ENCODE measurements at places on chromosomes 4 and X. TPM values are rescaled to one million over a fixed set of nuclear protein-coding genes. Genes with fewer than 3 reads are reported as not detected.

PCDH11X gene
- polyA plus RNA-seq, result not detected

SULT1B1 gene
- 29.8 TPM for polyA plus RNA-seq

HPGDS gene
- 3.6 TPM for polyA plus RNA-seq

LPAR4 gene
- polyA plus RNA-seq, result not detected

DACH2 gene
- not detected for polyA plus RNA-seq

HSFX1 gene
- polyA plus RNA-seq, result not detected

ENPP6 gene
- polyA plus RNA-seq, result 0.46 TPM

ZCCHC12 gene
- not detected for polyA plus RNA-seq

H2BW2 gene
- not detected for polyA plus RNA-seq

DNA sequence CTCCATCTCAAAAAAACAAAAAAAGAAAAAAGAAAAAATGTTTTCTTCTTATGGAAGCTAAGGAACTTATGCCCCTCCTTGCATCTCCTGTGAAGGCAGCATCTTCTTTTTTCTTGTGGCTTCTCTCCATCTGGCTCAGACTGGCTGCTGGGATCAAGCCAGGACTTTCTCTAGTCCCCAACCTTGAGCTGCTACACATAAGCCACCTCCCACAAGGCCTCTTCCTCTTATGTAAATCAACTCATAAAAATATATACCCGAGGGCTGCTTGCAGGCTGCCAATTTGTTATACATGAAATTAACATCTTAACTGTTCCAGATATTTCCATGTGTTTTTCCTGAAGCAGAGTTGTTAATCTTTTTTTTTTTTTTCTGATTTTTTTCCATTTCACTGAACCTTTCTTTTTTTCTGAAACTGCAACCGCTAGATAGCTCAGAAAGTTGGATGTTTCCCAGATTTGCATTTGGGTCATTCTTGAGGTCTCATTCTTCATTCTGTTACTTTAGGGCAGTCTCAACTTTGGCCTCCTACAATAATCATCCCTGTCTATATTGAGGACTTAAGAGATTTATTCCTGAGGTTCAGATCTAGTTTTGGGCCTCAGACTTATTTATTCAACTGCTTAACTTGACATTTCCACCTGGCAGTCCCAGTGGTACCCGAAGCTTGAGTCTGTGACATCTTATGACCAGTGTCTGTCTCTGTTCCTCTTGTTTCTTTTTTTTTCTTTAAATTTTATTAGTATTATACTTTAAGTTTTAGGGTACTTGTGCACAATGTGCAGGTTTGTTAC lies 10.3 kb downstream of the SNX25 start:
- peak overlapping the region; percentile 62 for H3K27ac ChIP-seq
- H3K4me1 ChIP-seq, result no peaks in the 10 kb centered on the region
- H3K4me3 ChIP-seq, result no peak overlapping the region
- no peaks in the 10 kb centered on the region for H3K36me3 ChIP-seq
- DNase-seq, result peak; percentile 93

GRCh38 chr4:186082221-186082620 lies 13.3 kb downstream of the TLR3 start:
- H3K27me3 ChIP-seq, result no peaks in the 10 kb centered on the region
- H3K27ac ChIP-seq, result no peak overlapping the region
- no peak for DNase-seq
- H3K4me1 ChIP-seq, result no peaks in the 10 kb centered on the region

GRCh38 chrX:118675966-118676349 lies 51.4 kb upstream of the IL13RA1 start:
- H3K36me3 ChIP-seq, result no peaks in the 10 kb centered on the region
- H3K4me1 ChIP-seq, result no peaks in the 10 kb centered on the region
- H3K27ac ChIP-seq, result no peak overlapping the region
- no peak overlapping the region for H3K4me3 ChIP-seq
- no peaks in the 10 kb centered on the region for H3K27me3 ChIP-seq
- DNase-seq, result no peak

GRCh38 chrX:47608130-47608810 lies 11.4 kb downstream of the SYN1 start:
- H3K36me3 ChIP-seq, result no peaks in the 10 kb centered on the region
- no peaks in the 10 kb centered on the region for H3K4me1 ChIP-seq
- H3K27ac ChIP-seq, result no peak overlapping the region
- no peaks in the 10 kb centered on the region for H3K27me3 ChIP-seq
- DNase-seq, result no peak

GRCh38 chr4:75935628-75936027 lies 5.2 kb downstream of the NAAA start:
- no peak overlapping the region for H3K27ac ChIP-seq
- DNase-seq, result no peak
- no peaks in the 10 kb centered on the region for H3K36me3 ChIP-seq
- no peaks in the 10 kb centered on the region for H3K27me3 ChIP-seq
- H3K4me3 ChIP-seq, result no peak overlapping the region

DNA sequence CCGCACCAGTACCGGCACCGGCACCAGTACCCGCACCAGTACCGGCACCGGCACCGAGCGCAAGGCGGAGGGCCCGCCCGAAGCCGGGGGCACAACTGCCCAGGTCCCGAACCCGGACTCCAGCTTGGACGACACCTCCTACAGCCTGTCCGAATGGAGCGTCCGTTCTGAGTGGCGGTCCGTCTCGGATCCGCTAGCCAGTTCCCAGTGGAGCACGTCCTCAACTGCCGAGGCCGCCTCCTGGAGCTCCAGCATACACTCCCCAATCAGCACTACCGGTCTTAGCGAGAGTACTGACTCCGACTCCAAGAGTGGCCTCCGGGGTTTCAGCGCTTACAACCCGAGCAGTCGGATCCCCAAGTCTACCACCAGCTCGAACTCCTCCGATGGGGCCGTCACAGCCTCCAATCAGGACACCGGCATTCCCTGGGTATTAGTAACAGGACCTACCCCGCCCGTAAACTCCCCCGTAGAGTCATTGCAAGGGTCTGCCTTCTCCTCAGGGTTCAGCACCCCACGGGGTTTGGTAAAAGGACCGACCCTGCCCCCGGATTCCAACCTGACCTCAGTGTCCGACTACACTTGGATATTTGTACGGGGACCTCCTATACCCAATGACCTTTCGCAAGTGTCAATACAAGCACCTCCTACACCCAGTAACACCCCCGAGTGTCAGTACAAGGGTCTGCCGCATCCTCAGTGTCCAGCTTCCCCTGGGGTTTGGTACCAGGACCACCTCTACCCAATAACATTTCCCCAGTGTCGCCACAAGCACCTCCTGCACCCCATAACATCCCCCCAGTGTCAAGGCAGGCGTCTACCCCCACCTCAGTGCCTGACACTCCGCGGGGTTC lies 721 bp upstream of the MAOA start:
- H3K27me3 ChIP-seq, result no peaks in the 10 kb centered on the region
- H3K27ac ChIP-seq, result peak overlapping the region; percentile 92
- H3K36me3 ChIP-seq, result no peaks in the 10 kb centered on the region
- DNase-seq, result peak; percentile 76
- peak overlapping the region; percentile 81 for H3K4me3 ChIP-seq

DNA sequence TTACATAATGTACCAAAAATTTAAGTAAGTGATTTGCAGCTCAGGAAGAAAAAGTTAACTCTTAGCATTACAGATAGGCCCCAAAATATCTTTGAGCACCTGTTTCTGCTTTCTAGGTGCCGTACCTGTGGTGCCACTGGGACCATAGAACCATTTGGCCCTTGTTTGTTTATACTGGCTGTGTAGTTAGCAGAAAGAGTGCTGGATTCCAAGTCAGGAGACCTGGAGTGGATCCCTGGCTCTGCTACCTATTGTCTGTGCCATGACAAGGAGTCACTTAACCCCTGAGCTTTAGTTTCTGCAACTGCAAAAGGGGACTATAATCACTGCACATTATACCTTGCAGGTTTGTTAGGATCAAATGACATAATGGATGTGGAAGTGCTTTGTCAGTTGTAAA lies 137.8 kb upstream of the GPR101 start:
- DNase-seq, result no peak
- no peaks in the 10 kb centered on the region for H3K36me3 ChIP-seq
- H3K27me3 ChIP-seq, result no peaks in the 10 kb centered on the region
- H3K4me1 ChIP-seq, result no peaks in the 10 kb centered on the region
- no peak overlapping the region for H3K4me3 ChIP-seq
- no peak overlapping the region for H3K27ac ChIP-seq

DNA sequence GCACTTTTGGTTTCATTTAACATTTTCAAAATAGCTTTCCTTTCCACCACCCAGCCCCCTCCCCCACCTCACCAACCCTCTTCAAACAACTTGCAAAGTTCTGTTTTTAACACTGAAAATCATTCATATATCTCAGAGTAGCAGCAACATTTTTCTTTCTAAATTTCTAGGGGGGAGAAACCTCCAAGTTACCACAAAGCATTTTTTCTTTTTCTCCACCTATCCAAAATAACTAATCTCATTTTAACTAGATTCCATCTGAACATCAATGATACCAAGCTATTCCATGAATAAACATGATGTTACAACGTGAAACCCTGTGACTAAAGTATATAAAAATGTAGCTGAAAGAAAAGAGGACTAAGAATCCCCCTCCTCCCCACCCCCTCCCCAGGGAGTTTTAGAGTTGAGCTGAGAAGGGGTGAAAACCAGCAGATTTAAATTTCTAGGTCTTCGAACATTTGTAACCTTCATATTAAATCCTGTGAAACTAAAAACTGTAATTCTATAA lies 5.2 kb downstream of the LDB2 start:
- H3K27me3 ChIP-seq, result no peaks in the 10 kb centered on the region
- no peaks in the 10 kb centered on the region for H3K36me3 ChIP-seq
- no peak overlapping the region for H3K27ac ChIP-seq

- H3K4me3 ChIP-seq, result no peak overlapping the region
- peaks cover 31% of the 10 kb centered on the region for H3K4me1 ChIP-seq
- no peaks in the 10 kb centered on the region for H3K36me3 ChIP-seq
- peak overlapping the region; percentile 3 for H3K27ac ChIP-seq
Measured at GRCh38 chrX:40006106-40007017, 91.4 kb downstream of the BCOR start.

- DNase-seq, result no peak
- H3K27ac ChIP-seq, result no peak overlapping the region
- no peaks in the 10 kb centered on the region for H3K4me1 ChIP-seq
- peaks cover 10% of the 10 kb centered on the region for H3K36me3 ChIP-seq
- H3K4me3 ChIP-seq, result no peak overlapping the region
- H3K27me3 ChIP-seq, result no peaks in the 10 kb centered on the region
Measured at GRCh38 chrX:56281789-56282188, 49.6 kb downstream of the KLF8 start.

GRCh38 chr4:304969-305680 lies at the start of gene ZNF732:
TSS of gene ZNF732 (minus strand) at chr4:305474. CDS start at chr4:305310, 164 bp downstream.
- H3K27ac ChIP-seq, result peak within 1 kb of the TSS; percentile 36
- DNase-seq, result no peak
- H3K4me3 ChIP-seq, result peak within 1 kb of the TSS; percentile 50

- no peaks in the 10 kb centered on the region for H3K36me3 ChIP-seq
- H3K4me3 ChIP-seq, result no peak overlapping the region
- no peak for DNase-seq
- H3K27me3 ChIP-seq, result no peaks in the 10 kb centered on the region
Measured at GRCh38 chr4:40065010-40065409, 8.4 kb downstream of the N4BP2 start.

DNA sequence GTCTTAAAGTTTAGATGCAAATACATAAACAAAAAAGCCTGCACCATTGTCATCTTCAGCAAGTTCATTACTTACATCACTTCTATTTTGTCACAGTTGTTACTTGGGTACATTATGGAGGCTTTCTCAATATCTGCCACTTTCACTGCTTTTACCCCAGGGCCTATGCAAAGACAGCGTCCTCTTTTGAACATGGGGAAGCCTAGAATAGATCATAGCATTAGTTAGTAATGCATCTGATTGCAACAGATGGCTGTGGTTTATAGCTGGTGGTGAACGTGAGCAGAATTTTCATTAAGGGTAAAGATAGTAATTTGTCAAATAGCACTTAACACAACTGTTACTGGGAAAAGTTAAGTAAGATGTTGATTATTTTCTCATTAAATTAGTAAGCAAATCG lies 729 bp downstream of the CXCL11 start:
- H3K4me1 ChIP-seq, result no peaks in the 10 kb centered on the region
- H3K4me3 ChIP-seq, result no peak overlapping the region
- DNase-seq, result no peak
- no peaks in the 10 kb centered on the region for H3K27me3 ChIP-seq
- H3K36me3 ChIP-seq, result no peaks in the 10 kb centered on the region

DNA sequence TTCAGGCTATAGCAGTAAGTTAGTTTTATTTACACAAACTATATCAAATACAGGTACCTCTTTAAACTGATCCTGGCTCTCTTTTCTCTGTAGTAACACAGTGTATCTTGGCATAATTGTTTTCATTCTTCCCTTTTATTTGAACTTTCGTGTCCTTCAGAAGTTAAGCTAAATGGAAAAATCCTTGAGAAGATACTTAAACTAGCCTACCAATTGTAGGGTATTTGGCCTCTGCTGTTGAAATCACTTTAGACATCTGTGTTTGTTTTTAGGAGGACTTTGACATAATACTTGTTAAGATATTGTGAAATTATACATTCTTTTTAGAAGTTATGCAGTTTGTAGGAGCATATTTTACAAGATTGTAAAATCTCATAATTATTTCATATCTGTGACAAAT lies 90.3 kb upstream of the GK2 start:
- H3K4me3 ChIP-seq, result no peak overlapping the region
- no peaks in the 10 kb centered on the region for H3K4me1 ChIP-seq
- no peak for DNase-seq
- H3K36me3 ChIP-seq, result no peaks in the 10 kb centered on the region

DNA sequence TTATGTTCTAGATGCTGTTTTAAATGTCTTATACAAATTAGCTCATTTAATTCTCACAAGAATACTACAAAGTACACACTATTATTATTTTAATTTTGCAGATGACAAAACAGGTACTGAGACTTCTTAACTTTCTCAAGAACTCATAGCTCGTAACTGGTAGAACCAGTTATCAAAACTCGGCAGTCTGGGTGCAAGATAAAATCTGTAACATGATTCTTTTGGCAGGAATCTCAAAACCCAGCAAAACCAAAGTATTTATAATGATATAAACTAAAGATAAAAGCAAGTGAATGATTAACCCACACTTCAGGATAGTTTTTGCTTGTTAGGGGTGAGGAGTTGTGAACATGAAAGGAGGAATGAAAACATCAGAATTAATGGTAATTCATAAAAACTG lies 27.6 kb downstream of the CLNK start:
- H3K4me3 ChIP-seq, result no peak overlapping the region
- DNase-seq, result no peak
- no peaks in the 10 kb centered on the region for H3K4me1 ChIP-seq

DNA sequence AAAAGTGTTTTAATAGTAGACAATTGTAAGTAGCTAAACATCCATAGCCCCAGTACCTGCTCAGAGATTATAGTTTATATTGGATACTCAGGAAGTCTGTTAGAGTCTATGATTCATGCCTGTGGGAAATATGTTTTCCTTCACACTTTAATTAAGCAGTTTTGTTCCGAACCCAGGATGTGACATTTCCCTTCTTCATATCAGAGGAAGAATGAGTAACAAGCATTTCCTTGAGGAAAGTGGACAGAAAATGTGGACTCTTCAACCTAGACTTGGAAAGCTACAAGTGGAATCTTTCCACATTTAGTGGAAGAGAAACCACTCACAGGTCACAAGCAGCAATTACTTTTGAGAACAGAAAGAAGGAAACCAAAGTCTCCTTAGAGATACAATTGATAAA lies 419.4 kb downstream of the C4orf33 start:
- H3K4me3 ChIP-seq, result no peak overlapping the region
- DNase-seq, result no peak
- H3K27me3 ChIP-seq, result no peaks in the 10 kb centered on the region
- H3K27ac ChIP-seq, result no peak overlapping the region

All from sigmoid colon (tissue), 7 donors.